Activated CD4-positive, alpha-beta T cell treated with anti-CD3 and anti-CD28 coated beads, Interleukin-2, amount 50 U/mL, for 1 hour (primary cell): ENCODE measurements at places on chromosomes 2 and 18.

- no peak for DNase-seq
Observed at GRCh38 chr2:65017335-65017734, 28.1 kb downstream of the SLC1A4 start.

DNA sequence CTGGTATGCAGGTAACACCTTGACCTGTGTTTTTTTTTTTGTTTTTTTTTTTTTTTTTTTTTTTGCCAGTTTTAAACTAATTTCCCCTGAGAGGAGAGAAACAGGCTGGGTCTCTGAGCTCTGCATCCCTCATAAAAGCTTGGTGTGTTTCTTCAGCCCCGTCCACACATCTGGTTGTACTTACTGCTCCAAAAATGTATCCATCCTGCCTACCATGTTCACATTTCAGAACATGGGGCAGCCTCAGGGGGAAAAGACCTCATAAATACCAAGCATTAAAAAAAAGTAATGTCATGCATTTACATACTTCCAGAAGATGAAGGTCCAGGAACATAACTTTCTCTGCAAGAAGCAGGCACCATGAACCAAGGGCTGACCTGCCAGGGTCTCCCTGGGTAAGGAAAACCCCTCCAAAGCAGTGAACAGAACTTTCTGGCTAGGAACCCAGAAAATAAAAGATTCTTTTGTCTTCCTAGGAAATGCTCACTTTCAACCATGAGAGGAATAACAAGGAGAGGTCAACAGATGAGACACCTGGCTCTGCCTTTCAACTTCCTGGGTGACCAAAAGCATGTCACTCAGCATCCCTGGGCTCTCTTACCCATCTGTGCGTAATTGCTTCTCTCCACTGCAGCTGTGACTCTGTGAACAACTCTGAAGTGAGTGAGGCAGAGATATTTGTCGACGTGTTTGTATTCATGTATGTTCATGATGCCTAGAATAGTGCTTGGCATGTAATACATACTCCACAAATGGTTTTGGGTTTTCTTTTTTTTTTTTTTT lies 118.6 kb downstream of the MCFD2 start:
- DNase-seq: no peak

DNA sequence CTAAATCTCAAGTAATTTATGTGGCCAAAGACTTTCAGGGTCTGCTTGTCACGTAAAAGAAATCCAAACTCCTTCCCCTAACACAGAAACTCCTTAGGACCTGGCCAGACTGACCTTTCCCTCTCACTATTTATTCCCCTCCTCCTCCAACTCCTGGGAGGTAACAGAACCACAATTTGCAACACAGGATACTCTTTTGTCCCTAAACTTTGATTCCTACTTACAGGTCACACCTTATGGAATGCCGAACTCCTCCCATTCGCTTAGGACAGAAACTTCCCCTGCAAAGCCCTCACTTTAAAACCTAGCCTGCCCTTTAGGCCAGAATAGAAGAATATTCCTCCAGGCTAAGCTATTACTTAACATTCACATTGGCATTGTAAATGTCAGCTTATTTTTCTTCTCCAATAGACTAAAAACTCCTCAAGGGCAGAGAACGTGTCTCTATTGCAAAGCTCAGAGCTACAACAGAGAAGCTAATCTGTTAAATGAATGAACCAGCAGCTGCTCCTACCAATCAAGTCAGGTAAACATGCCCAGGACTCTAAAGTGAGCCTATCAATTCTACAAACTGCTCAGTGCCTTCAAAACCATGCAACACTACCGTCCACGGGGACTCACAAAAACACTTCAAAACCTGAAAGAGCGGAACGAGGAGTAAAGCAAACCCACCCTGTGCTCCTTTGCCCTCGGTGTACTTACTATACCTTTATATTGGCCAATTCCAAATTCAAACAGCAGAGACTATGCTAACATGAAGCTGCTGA lies 6.1 kb downstream of the INO80D start:
- DNase-seq: no peak

DNA sequence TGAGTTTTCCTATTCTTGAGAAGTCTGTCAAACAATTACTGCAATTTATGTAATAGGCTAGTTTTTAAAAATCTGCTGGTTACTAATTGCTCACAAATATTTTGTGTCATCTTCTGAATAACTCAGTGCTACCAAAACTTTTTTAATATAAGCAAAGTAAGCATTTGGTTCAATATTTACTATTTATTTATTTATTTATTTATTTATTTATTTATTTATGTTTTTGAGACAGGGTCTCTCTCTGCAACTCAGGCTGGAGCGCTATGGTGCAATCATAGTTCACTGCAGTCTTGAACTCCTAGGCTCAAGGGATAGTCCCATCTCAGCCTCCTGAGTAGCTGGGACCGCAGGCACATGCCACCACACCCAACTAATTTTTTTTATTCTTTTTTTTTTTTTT lies 60.4 kb upstream of the CDH20 start:
- DNase-seq: no peak

GRCh38 chr2:77813599-77813998 lies 291.4 kb upstream of the LRRTM4 start:
- no peak for DNase-seq

- DNase-seq: no peak
Observed at GRCh38 chr2:174787487-174788205, 23.4 kb upstream of the CHRNA1 start.

DNA sequence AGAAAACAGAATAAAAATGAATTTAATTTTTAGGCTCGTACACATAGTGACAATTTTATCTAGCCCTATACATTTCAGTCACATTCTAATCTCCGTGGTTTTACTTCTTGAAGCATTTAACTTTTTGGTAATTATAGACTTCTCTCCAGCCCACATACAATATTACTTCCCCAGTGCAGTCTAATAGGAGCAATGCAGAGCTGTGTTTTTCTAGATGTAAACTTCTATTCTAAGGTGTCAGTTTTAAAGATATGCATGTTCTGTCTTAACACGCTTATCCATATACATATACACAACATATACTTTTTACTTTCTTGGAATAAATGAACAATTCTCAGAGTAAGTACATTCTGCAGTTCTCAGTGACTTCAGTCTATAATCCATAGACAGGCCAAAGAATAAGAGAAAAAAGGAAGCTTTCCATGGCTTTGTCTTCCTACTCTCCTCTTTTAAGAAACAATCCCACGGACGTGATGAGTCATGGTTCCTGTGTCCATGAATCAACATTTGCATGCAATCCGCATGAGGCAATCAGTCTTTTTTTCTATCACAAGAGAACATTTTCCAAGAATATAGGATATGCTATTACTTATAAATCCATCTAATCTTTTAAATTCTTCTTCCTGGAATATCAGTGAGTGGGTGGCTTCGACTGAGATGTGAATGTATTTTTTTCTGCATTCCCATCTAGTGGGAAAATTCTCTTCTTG lies 42.8 kb downstream of the CCDC102B start:
- no peak for DNase-seq

GRCh38 chr18:41585512-41585911 lies 369.5 kb upstream of the PIK3C3 start:
- no peak for DNase-seq

- no peak for DNase-seq
Observed at GRCh38 chr18:45255197-45255890, 359.9 kb upstream of the SLC14A2 start.
